ENCODE measurements at places on chromosomes 6 and 20.
A peak's percentile ranks its signal among the peaks of the same experiment; 100 is the strongest.

GRCh38 chr6:137399881-137400443 lies 94.2 kb downstream of the OLIG3 start:
- no peak for DNase-seq

DNA sequence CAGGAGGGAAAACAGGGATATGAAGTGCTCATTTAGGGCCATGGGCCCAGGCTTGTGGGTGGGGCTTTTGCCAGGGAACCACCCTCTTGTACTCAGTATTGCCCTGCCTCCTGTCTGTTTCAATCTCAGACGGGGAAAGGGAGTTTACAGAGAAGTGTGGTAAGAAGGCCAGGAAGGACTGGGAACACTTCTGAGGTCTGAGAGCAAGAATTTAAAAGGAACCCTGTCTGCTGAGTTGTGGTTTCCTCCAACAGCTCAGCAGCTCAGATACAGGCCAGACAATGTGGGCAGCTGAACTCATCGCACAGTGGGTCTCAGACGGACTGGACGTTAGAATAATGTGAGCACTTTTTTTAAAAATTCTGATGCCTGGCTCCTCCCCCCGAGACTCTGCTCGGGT lies 354.1 kb upstream of the ARID1B start:
- DNase-seq: no peak

GRCh38 chr6:130776287-130776925 lies 50.8 kb upstream of the SMLR1 start:
- peak; percentile 15 for DNase-seq

DNA sequence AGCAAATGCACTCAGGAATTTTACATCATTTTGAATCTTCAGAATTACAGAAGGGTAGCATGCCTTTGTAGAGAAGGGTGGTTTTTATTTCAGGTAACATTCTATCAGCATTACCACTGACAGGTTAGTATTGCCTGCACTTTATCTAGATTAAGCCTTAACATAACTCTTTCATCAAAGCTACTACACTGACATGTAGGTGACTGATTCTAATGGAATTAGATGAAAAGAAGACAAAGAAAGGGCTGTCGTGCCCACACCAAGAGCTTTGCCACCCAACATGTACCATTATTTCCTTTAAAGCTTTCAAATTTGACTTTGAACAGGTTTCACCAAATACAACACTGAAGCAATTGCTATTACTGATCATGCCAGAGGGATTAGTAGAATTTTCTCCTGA lies 551.9 kb downstream of the EYS start:
- DNase-seq: no peak

DNA sequence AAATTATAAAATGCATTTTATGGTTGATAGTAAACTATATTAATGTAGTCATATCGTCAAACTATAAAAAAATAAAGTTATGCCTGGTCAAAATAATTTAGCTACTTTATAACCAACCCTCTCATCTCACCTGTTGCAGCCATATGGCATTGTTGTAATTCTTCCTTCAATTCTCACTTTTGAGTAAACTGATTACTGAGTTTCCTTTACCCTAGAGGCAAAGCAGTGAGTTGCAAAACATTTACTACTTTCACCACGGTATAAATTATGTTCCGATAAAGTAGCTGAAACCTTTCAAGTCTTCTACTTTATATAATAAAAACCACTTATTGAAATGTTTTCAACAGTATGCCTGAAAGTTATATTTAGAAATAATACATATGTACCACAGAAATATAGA lies 113.8 kb downstream of the AHI1 start:
- DNase-seq: no peak

DNA sequence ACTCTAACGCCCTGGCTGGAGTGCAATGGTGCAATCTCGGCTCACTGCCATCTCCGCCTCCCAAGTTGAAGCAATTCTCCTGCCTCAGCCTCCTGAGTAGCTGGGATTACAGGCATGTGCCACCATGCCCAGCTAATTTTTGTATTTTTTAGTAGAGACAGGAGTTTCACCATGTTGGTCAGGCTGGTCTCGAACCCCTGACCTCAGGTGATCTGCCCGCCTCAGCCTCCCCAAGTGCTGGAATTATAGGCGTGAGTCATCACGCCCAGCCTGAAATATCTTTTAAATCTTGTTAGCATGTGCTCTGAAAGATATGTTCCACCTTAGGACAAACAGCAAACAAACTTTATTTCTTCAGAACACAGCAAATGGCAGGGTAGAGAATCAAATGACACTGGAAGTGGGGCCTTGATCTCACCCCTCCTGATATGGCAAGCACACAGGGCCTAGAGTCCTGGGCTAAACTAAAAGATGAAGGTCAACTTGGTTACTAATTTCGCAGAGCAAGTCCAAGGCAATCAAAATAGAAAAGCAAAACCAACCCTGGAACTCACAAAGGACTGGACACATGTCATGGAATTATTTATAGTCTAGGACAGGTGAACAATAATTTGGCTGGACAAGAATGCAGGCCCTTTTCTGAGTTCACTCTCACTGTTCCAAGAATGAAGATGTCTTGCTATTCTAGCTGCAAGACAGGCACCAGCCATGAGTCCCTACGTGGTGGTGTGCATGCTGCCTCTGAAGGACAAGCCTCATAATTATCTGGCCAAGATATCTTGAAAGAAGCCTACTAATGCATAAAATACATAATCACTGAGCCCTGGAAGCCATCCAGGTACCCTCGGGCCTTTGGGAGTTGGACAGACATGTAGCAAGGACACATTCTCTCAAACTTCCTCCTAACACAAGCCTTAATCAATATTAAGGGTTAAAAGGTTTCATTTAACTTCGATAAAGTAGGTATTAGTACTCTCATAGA lies 35.6 kb downstream of the B4GALT5 start:
- no peak for DNase-seq

GRCh38 chr6:167828325-167828956 lies 1.7 kb downstream of the AFDN start:
- no peak for DNase-seq

- DNase-seq: no peak
These were observed 17.1 kb upstream of the SNTA1 start for GRCh38 chr20:33460711-33461110.

- DNase-seq: no peak
These were observed 32.8 kb downstream of the ERMARD start for GRCh38 chr6:169783971-169784820.

- DNase-seq: peak; percentile 58
These were observed 580 bp upstream of the SYCP2 start for GRCh38 chr20:59933849-59934585.

- no peak for DNase-seq
These were observed 780 bp downstream of the TFAP2A start for GRCh38 chr6:10413850-10414738.

DNA sequence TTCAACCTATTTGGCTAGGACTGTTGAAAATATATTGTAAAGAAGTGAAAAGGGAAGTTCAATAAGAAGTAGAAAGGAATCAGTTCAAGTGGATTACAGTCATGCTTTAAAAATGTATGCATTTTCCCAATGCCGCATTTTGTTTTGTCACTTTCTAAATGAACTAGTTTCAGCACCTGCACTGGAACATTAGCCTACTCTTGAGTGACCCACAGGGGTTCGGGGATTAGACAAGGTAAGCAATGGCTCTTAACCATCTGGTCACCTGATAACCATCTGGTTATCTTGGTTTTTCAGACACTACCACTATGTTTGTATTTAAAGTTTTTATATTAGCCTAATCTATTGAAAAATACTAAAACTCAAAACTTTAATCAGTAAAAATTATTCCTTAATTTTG lies 97.6 kb downstream of the CD164 start:
- DNase-seq: no peak

DNA sequence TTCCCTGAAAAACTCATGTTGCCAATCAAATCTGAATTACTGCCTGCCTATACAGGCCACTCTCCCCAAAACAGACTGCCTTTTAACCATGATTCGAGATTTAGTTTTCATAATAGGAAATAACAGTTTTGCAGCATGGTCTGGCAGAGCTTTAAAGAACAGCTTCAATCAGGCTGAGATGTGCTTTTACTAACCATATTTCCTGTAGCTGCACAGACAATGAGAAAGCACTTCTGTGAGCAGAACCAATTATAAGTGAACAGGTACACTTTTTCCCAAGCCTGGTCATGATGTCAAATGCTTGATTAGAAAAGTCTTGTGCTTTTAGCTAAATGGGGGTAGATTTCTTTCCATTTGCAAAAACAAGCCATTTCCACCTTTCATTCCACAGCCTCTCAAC lies 108.2 kb downstream of the THEMIS start:
- DNase-seq: no peak
